ENCODE measurements at places on chromosomes 16 and 17.

- peak; percentile 64 for DNase-seq
These were observed 45.8 kb upstream of the NOS2 start for GRCh38 chr17:27846042-27846655.

- no peak for DNase-seq
These were observed 331.2 kb downstream of the MAF start for GRCh38 chr16:79269211-79269863.

DNA sequence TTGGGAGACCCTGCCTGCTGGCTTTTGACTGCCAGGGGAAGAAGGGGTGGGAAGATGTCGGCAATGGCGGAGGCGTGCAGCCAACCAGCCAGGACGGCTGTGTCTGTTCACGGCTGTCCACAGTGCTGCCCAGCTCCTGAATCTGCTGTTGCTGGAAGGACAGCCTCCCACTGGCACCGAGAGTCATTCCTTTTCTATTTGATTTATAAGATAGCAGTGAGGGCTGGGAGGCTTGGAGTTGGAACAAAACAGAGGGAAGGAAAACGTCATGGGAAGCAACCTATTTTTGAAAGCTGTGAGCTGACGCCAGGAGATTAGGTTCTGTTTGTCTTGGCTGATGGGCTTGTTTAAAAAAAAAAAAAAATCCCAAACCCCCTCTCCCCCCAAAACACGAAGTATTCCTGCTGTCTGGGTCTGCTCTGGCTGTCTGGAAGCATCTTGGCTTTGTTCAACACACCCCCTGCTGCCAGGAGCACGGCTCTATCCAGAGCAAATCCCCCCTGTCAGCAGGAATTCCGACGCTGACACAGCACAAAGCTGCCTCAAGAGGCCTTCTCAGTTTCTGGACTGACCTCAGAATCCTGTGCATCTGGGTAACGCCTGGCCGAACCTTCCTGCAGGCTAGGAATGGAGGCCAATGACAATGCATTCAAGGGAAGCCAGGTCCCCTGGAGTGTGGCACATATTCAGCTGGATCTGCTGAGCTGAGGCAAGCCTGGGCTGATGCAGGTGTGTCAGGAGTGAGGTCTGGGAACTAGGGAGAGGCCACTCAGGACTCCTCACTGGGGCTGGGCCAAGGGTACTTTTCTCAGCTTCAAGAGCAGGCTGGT is 41.0 kb upstream of the SREBF1 start:
- peak; percentile 55 for DNase-seq

GRCh38 chr16:64589836-64590235 is 532.0 kb downstream of the CDH11 start:
- no peak for DNase-seq

DNA sequence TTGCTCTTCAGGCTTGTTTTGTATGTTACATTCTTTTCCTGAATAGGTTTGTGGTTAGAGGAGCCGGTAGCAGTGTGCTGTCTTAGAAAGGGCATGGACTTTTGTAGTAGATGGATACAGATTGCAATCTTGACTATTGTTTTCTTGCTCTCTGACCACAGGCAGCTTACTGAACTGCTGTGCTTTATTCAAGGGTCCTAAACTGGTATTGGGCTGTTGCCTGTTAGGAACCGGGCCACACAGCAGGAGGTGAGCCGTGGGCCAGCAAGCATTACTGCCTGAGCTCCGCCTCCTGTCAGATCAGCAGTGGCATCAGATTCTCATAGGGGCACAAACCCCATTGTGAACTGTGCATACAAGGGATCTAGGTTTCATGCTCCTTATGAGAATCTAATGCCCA is 373.9 kb downstream of the CPPED1 start:
- no peak for DNase-seq

GRCh38 chr17:72432143-72432621 is 311.4 kb downstream of the SOX9 start:
- DNase-seq, result no peak

DNA sequence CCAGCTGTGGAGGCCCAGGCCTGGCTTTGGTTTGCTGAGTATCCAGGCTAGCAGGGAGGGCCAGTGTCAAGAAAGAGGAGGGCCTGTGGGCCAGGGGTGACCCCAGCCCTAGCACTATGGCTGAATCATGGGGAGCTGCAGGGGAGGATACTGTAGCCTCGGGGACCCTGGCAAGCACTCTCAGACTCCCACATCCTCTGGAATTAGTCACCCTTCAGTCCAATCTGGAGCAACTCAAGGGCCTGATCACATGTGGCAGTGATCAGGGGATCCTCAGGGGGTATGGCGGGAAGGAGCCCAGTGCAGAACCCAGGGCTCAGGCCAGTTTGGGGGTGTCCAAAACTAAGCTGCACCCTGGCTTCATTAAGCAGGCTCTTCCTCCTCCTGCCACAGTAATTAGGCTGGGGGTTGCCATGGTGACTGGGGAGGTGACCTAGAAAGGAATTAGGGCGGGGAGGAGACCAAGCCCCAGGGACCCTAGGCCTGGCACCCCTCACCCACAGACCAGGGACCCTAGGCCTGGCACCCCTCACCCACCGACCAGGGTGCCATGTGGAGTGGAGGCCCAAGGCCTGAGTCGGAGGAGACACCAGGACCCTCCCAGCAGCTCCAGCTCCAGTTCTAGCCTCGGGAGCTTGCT is 5.8 kb downstream of the NLGN2 start:
- DNase-seq, result no peak

DNA sequence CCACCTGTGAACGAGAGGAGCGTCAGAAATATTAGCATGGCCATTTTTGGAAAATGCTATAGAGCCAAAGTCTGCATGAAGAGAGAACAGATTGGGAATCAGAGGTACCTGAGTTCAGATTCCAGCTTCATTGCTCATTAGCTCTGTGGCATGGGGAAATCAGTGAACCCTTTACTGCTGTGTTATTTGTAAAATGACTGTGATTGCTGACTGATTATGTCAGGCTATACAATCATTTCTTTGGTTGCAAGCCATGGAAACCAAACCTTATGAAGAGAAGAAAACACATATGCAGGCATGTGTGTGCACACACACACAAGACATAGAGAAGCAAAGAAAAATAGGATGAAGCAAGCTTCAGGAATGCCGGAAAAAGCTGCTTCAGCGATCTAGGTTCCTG is 101.4 kb upstream of the HSBP1 start:
- no peak for DNase-seq

GRCh38 chr16:23651943-23652468 is 10.7 kb downstream of the DCTN5 start:
- no peak for DNase-seq

- DNase-seq, result peak; percentile 42
These were observed 214.2 kb downstream of the STX8 start for GRCh38 chr17:9361188-9361955.

GRCh38 chr16:35753559-35754390 is 2294.4 kb downstream of the TP53TG3F start:
- DNase-seq, result no peak

DNA sequence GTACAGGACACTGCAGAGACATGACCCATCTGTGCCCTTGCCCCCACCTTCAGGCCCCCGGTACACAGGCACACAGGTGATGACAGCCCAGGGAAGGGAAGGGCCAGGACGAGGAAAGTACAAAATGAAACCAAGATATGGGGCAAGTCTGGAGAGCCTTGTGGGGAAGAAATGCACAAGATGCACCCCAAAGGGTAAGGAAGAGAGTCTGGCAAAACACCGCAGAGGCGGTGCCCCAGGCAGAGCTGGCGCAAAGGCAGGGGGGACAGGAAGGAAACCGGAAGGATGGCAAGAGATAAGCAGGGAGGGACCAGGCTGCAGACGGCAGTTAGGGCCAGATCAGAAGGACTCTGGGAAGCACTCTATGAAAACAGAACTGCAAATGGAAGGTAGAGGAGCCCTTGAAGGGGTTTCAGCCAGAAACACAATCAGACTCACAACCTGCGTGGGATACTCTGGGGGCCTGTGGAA is 81.4 kb downstream of the SLC39A11 start:
- DNase-seq, result no peak
